ENCODE measurements at places on chromosomes 13 and 19.

- DNase-seq: no peak
Observed at GRCh38 chr13:97385854-97386253, 48.1 kb upstream of the RAP2A start.

- DNase-seq: no peak
Observed at GRCh38 chr13:94120878-94121277, 358.6 kb downstream of the DCT start.

GRCh38 chr19:401866-402511 is 7.0 kb downstream of the C2CD4C start:
- DNase-seq: no peak

- no peak for DNase-seq
Observed at GRCh38 chr19:34603003-34603402, 74.0 kb downstream of the SCGB2B2 start.

GRCh38 chr19:7590256-7590655 is 5.4 kb upstream of the CAMSAP3 start:
- DNase-seq: no peak

DNA sequence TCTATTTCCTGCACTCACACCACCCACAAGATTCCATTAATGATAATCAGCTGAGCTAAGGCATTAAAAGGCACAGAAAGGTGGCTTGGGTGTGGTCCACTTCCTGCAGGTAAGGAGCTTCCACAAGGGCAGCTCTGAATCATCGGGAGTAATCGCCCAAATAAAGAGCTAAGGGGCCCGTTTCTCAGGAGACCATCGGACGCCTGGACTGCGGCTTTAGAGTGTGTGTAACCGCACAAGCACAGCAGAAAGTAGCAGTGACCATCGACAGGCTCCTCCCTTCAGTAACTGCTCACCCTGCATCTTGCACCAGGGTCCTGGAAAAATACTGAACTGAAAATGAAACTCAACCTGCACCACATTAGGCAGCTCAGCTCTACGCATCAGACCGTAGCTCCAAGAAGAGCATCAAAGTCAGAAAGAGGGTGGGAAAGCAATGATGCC is 6.0 kb downstream of the STK24 start:
- DNase-seq: no peak

GRCh38 chr13:45951724-45952123 is 100.2 kb upstream of the SIAH3 start:
- no peak for DNase-seq

GRCh38 chr13:113635048-113635420 is 23.0 kb downstream of the ATP4B start:
- DNase-seq: no peak

DNA sequence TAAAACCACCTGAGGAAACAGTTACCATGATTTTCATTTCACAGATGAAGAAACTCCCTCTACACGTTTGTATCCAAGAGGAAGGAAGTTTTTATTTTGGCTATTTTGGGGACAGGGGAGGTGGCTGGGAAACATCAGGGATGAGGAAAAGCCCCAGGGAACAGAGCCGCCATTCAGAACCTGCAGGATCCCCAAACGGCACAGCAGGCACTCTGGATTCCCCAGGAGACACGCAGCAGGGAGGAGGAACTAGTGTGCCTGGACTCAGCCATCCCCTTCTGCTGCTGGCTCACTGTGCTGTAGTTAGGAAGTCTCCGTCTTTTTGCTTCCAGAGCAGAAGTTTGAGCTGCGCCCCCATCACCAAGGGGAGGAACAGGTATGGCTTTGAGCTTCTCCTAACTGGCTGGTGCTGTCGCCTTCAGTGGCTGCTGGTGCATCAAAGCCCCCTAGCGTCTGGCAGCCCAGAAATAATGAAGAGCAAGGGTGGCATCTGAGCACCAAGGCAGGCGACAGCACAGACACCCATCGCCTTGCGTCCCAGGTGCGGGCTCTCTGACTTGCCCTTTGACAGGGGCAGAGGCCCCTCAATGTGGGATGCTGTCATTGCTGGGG is 4.2 kb downstream of the NAPA start:
- no peak for DNase-seq

GRCh38 chr19:38740932-38741331 is 3.3 kb downstream of the CAPN12 start:
- no peak for DNase-seq

DNA sequence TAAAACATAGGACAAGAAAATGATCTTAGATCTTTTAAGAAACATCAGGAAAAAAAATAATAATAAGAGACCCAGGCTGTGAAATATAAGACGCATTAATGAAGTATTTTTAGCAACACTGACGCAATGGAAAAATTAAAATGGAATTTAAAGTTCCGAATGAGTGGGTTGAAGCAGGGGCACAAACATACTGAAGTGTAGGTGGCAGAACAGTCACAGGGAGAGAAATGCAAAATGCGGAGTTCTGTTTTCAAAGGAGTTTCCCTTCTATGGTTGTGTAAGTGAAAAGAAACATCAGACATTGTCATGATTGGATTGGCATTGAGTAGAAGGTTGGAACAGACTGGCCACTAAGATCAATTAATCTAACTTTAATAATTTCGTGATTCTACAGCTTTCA is 159.8 kb downstream of the CYSLTR2 start:
- DNase-seq: no peak

GRCh38 chr13:83450591-83450990 is 431.7 kb downstream of the SLITRK1 start:
- DNase-seq: no peak

- no peak for DNase-seq
Observed at GRCh38 chr13:45696610-45697226, 5.4 kb upstream of the CBY2 start.

GRCh38 chr19:28855216-28855615 is 357.7 kb downstream of the UQCRFS1 start:
- DNase-seq: no peak

All from fibroblast of the conjunctiva (primary cell).